Stimulated activated CD8-positive, alpha-beta memory T cell treated with anti-CD3 and anti-CD28 coated beads, Interleukin-4, amount 100 ng/mL, for 4 hours (primary cell): ENCODE measurements at places on chromosomes 2 and 18.

- DNase-seq: no peak
These were observed 106.8 kb downstream of the ASAP2 start for GRCh38 chr2:9313443-9313842.

DNA sequence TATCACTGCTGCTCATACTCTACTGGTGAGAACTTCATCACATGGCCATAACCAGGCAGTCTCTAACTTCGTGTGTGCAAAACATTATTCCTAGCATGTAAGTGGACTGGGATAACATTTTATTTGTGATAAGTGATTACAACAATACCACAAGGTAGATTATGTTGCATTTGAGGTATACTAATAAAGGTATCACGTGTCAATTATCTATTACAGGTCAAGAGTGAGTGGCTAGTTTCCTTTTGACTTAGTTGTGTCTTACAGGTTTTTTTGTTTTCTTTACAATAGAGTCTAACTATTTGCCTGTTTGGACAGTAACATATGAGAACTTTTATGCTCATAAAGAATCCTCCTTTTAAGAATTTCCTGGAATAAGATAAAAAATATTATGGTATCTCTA lies 67.2 kb upstream of the DSC1 start:
- DNase-seq: no peak

- no peak for DNase-seq
These were observed 11.6 kb upstream of the NAB1 start for GRCh38 chr2:190637281-190637734.

- no peak for DNase-seq
These were observed 198.9 kb downstream of the NEDD4L start for GRCh38 chr18:58242968-58243367.

DNA sequence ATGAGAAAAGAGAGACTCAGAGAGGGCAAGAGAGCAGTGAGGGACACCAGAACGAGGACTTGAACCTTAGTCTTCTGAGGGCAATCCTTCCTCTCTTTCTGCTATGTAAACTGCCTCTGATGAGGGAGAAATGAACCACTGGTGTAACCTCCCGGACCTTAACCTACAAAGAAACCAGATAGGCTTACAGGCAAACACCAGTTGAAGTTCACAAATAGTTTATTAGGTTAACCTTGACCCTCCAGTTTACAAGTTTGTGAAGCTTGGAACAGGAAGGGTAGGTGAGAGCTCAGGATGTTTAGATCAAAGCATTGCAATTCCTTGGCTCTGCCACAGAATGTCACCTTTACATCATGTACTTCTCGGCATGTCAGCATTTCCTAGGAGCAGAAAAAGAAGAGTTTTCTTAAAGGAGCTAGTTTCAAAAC lies 486.4 kb upstream of the SPRED2 start:
- no peak for DNase-seq

- DNase-seq: no peak
These were observed 27.1 kb downstream of the PCARE start for GRCh38 chr2:29047083-29047845.

DNA sequence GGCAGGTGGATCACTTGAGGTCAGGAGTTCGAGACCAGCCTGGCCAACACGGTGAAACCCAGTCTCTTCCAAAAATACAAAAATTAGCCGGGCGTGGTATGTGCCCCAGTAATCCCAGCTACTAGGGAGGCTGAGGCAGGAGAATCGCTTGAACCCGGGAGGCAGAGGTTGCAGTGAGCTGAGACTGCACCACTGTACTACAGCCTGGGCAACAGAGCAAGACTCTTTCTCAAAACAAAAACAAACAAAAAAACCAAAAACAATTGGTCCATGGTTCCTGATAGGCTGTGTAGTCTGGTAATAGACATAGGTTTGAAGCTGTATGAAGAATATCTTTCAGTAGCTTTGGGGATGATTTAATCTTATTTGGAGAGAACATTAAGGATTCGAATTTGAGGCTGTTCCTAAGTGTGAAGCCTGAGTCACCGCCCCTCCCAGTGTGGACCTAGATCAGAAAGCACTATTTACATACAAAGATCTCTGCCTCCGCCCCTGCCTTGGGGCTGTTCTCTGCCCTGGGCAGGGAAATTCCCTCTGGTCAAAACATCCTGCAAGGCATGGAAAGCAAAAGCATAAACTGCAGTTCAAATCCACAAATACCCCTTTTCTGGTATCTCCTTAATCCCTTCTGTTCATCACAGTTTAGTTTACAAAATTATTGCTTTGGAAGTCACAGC lies 52.8 kb upstream of the PMAIP1 start:
- DNase-seq: no peak

- no peak for DNase-seq
These were observed 532.9 kb upstream of the ID2 start for GRCh38 chr2:8149007-8149405.

DNA sequence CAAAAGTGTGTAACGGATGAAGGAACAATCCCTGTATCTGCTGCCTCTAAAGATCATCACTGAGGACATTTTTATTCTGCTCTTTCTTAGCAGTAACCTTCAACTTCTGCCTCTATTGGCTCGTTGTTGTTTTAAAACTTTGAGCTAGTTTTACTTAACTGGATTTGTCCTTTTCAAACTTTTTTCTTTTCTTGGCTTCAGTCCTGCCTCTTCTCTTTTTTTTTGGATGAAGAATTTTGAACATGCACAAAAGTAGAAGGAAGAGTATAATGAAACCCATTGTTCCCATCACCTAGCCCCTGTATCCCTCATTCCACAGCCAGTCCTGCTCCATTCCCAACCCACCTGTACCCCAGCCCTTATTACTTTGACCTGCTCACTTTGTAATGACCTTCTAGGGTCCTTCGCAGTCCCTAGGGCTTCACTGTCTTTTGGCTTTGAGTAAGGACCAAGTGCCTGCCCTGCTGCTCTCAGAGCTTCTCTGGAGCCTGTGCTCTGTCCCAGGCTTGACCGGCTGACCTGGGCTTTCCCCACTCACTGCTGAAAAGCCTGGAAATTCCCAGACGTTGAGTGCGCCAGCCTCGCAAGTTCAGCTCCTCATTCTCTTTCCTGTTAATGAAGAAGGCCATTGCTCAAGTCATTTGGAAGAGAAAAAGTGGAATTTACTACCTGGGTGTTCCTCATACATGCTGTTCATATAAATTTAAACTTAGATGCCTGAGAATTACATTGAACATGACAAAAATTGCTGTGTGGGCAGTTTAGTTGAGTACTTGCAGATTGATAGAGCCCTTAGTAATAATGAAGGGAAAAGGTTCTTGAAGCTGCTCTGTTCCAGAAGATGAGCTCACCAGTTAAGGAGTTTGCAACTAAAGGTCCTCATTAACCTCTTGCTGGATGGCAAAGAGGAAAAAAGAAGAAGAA lies 149.3 kb upstream of the ALPP start:
- no peak for DNase-seq

DNA sequence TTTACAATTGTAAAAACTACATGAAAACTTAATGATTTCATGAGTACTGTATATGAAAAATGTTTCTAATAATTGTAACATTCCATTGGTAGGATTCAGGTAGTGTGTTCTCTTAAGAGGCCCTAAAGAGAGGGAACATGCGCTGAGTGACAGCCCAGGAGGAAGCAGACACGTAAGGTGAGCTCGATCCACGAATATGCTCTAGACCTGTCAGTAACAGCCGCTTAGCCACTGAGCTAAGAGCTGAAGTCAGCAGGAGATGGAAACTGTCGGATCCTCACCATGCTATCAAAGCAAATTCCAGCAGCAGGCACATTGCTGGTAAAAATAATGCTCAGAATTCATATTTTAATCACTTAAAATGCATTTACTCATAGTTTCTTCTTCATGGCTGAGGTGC lies 346.5 kb downstream of the TGIF1 start:
- DNase-seq: no peak

DNA sequence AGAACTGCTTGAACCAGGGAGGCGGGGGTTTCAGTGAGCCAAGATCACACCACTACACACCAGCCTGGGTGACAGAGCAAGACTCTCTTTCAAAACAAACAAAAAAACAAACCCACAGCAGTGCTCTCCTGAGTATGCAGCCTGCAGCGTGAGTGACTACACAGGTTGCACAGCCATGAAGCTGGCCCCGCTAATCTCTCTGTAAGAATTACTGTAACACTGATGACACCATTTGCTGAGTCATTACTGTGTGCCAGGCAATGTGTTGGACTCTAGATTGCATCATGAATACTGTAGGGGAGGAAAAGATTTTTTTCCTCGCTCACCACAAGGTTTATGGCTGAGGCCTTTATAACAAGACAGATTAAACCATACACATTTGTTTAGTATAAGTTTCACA lies 118.6 kb upstream of the ATP8B1 start:
- no peak for DNase-seq

DNA sequence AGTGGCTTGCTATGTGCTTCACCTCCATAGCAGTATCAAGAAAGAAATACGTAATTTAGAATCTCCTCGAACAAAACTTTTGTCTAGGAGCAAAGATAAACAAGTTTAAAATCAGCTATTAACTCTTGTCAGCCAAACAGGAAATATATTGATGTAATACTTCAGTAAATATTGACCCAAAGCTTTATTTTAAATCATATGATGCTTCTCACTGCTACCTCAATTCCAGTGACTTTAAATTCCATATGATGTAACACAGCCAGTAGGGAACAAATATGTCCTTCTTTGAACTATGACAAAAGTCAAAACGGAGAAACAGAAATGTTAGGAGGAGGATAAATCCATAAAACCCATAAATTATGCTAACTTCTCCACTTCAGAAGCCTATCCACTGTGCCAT lies 7.2 kb downstream of the RNF103 start:
- no peak for DNase-seq

- DNase-seq: no peak
These were observed 273.5 kb upstream of the ATP5MC3 start for GRCh38 chr2:175454953-175455389.

DNA sequence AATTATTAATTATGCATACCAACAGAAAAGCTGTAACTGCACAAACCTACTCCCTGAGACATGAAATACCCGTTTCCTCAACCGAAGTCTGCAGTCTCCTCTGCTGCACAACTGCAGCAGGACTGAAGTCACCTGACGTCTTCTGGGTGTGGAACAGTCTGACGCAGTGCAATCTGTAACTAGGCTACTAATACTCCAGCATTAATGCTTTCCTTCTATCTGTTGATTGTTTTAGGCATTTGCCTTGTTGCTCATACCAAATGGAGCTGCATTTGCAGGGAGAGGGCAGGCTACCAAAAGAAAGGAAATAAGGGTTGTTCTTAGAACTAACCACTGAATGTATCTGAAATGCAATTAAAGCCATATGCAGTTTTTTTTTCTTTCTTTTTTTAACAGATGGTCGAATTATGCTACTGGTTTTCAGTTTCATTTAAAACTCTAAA lies 40.1 kb downstream of the RTN4 start:
- DNase-seq: no peak

- DNase-seq: no peak
These were observed 559 bp downstream of the TMEM37 start for GRCh38 chr2:119431976-119432850.

GRCh38 chr2:118991554-118991953 lies 49.6 kb downstream of the MARCO start:
- DNase-seq: no peak

GRCh38 chr2:149313512-149313972 lies 16.8 kb upstream of the LYPD6 start:
- no peak for DNase-seq

DNA sequence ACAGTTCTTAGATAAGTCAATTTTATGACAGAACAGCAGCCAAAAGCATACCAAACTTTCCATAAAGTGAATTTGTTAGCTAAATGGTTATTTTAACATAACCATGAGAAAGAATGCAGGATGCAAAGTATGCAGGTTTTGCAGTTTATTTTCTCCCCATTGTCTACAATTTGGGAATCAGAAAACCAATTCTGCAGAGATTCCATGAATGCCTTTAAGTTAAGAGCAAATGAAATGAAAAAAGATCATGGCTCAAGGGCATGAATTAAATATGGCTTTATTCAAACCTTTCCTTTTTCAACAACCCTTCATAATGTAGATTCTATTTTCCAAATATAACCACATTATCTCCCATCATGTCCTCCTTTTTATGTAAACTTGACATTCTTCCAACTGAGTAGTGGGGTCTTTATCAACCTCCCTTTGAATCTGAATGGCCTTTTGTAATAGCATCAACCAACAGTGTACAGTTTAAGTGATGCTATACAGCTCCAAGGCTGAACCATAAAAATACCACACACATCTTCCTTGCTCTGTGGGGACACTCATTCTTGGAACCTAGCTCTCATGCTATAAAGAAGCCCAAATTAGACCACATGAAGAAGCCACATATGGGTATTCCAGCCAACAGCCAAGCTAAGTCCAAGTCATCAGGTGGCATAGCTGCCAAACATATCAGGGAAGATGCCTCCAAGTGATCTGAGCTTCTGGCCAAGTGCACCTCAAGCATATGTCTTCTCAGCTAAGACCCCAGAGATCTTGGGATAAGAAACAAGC lies 49.8 kb downstream of the PIAS2 start:
- no peak for DNase-seq

DNA sequence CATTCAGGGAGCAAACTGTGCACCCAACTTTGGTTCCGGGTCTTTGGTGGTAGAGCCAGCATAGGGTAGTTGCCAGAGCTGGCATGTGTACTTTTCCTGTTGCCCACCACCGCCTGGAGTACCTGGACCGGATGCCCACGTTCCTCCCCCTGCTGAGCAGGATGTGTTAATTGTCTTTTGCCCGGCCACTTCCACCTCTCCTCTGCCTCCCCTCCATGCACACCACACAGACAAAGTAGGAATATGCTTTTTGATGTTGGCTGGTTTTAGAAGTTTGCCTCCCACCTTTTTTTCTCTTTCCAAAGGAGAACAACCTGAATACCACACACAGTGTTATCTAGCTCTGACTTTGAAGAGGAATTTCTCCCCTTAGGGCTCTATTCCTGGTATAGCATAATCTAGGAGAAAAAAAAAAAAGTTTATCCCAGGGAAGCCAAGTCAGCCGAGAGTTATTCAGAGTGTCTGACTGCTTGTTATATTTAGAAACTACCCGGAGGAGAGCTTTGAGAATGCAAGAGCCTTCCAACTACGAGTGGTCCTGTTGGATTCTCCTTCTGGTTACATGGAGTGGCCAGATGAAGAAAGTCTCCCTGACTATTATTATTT lies 111.9 kb downstream of the SETBP1 start:
- no peak for DNase-seq

DNA sequence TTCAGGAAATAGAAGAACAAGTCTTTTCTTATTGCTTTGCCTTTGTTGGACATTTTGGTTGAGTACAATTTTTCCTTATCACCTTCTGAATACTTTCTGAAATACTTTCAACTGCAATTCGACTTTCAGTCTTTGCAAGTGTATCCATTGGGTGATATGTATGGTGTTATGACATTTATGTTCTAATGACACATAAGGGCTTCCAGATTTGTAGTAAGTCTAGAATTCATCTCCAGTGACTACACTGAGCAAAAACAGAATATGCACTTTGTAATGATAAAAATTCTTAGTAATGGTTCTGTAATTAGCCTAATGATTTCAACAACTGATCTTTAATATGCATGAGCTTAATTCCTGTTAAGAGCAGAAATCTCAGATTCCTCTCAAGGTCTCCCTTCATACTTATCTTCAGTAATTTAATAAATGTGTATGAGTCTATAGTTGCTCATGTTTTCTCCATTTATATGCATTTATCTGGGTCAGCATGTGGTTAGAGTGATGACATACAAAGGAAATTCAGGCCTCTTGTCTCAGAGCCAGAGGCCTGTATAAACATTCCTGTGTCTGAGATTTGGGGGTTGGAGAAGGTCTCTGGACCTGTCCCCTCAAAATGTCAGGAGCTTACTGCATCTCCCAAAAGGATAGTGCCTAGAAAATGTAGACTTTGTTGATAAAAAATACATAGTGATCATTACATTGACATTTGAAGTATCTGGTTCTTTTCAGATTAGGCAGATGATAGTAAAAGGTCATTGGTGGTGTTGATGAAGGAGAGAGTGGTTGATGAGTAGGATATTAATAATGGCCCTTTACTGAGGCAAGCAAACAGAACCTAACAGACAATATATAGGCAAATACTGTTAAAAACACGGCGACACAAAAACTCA lies 114.9 kb downstream of the QPCT start:
- no peak for DNase-seq
